Activated gamma-delta T cell treated with Interleukin-2 at 50 U/mL for 16 hours (primary cell): ENCODE measurements at places on chromosomes 16 and 17.
A peak's percentile ranks its signal among the peaks of the same experiment; 100 is the strongest.

DNA sequence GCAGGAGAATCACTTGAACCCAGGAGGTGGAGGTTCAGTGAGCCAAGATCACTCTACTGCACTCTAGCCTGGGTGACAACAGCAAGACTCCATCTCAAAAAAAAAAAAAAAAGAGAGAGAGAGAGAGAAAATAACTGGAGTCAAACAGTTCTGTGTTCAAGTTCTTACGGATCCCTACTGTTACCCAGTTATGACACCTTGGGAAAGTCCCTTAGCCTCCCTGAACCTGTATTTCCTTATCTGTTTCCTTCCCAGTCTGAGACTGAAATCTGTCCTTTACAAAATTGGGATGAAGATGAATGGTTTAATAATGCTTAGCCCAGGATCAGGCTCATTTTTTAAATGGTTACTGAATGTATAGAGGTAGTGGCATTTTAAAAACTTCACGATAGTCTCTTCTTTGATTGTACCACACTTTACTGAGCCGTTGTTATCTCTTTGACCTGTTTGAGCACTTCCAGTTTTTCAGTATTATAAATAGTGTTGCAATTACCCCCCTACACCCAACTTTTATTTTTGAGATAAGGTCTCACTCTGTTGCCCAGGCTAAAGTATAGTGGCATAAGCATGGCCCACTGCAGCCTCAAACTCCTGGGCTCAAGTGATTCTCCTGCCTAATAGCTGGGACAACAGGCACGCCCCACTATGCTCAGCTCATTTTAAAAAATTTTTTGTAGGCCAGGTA is 17.1 kb downstream of the ZNF768 start:
- DNase-seq, result no peak

GRCh38 chr17:5705876-5706576 is 121.7 kb upstream of the NLRP1 start:
- DNase-seq, result no peak

DNA sequence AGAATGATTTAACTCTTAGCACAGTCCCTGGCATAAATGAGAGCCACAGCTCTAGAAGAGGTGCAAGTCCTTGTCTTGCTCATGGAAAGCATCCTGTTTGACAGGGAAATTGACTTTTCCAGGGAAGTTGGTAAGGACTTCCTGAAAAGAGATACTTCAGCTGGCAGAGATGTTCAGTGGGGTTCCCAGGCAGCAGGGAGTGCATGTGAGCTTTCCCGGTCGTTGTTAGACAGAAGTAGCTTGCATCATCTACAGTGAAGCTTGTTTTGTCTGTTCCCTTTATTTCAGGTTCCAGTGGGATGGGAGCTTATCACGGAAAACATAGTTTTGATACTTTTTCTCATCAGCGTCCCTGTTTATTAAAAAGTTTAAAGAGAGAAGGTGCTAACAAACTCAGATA is 22.9 kb downstream of the ALDH3A2 start:
- DNase-seq, result no peak

- DNase-seq, result no peak
These were observed 45.4 kb downstream of the CDH1 start for GRCh38 chr16:68782198-68783174.

GRCh38 chr16:87305505-87306391 is 11.4 kb downstream of the C16orf95 start:
- no peak for DNase-seq

- no peak for DNase-seq
These were observed 77.0 kb downstream of the MRC2 start for GRCh38 chr17:62704381-62704971.

- no peak for DNase-seq
These were observed 131.4 kb upstream of the FOXF1 start for GRCh38 chr16:86378831-86379504.

DNA sequence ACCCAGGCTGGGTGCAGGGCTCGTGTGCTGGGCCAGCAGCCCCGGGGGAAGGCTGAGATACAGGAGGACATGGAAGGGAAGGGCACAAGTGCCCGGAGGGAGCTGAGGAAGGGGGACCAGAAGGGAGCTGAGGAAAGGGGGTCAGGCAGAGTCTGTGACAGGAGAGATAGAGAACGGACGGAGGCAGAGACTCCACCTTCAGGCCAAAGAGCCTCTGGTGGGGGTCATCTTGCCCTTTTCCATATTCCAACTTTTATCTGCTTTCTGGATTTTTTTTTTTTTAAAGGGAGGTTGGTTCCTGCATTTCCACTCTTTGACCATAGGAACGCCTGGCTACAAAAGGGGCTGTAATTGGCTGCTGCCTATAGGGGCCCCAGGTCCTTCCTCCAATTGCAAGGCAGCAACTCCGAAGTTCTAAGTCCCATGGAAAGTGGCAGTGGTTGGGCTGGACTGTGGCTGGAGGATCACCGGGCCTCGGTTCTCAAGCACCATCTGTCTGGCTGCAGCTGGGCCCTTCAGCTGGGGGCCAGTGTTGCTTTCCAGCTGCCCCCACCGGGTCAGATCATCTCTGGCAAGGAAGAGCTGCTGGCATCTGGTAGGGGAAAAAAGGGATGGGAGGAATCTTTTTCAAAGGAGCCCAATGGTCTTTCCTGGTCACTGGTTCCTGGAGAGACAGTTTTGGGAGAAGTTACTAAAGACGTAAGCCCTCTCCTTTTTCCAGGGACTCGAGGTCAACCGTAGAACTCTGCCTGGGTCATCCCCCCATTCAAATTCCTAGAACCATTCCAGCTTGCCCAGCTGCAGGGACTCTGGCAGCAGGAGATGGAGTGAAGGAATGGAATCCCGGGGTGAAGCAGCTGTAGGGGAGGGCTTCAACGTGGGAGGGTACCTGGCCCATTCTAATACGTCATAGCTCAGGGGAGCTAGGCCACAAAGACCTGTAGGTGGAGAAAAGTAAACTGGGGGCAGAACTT is 13.1 kb upstream of the MRPS23 start:
- no peak for DNase-seq

DNA sequence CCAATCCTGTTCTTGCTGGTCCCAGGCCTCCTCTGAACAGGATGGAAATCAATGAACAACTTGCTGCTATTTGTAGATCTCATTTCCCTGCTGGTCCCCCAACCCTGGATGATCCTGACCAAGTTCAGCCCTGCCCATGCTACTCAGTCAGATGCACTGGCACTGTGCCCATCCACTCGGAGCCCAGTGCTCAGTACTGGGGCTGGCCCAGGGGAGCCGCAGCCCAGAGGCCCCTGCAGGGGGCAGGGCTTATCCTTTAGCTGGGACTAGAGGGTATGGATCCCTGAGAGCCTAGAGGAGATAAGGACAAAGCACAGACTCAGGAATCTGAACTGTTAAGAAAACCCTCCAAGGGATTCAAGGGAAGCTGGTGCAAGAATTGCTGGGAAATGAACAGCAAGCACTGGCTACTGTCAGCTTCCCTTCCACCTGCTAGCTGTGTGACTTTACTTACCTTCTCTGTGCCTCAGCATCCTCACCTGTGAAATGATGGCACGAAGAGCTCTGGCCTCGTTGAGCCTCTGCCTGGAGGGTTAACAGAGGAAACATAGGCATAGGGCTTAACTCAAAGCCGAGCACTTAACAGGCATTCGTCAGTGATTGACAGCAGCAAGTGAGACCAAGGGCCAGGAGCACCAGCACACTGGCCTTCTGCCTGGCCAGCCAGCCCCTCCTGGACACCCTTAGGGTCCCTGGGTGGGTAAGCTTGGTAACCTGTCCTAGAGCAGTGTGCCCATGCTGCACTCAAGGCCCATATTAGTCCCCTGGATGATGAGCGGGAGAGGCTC is 29.8 kb upstream of the C1QL1 start:
- no peak for DNase-seq

DNA sequence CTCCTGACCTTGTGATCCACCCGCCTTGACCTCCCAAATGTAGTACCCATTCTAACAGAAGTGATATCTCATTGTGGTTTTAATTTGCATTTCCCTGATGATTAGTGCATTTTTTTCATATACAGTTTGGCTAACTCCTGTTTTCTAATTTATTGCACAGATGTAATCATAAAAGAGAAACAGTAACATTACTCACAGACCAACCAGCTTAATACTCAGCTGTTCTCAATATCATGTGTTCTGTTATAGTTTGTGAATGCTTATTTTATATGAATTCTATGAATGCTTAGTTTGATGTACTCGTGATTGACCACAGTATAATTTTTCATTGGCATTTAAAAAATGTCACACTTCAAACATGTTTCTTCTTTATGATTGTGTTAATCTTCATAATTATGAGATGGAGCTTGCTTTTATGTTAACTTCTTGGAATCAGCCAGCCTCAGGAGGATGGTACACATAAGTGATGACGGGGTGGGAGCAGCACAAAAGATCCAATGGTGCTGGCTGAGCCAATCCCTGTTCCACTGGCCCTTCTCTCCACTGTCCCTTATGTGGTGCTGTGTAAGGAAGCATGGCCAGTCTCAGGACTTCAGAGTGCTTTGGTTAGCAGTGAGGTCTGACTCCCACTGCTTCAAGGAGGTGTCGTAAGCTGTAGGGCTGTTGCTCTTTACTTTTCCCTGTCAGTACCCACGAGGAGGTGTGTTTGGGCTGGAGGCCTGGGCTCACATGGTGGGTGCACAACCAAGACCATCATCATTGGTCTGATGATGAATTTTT is 191.0 kb downstream of the SPECC1 start:
- no peak for DNase-seq

DNA sequence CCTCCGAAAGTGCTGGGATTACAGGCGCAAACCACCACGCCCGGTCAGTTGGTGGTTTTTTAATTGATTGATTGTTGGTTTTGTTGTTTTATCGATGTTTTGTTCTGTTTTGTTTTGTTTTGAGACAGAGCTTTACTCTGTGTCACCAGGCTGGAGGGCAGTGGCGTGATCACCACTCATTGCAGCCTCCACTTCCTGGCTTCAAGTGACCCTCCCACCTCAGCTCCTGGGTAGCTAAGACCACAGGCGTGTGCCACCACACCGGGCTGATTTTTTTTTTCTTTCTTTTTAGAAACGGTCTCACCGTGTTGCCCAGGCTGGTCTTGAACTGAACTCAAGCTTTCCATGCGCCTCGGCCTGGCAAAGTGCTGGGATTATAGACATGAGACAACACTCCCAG is 12.4 kb downstream of the FAM234A start:
- no peak for DNase-seq

DNA sequence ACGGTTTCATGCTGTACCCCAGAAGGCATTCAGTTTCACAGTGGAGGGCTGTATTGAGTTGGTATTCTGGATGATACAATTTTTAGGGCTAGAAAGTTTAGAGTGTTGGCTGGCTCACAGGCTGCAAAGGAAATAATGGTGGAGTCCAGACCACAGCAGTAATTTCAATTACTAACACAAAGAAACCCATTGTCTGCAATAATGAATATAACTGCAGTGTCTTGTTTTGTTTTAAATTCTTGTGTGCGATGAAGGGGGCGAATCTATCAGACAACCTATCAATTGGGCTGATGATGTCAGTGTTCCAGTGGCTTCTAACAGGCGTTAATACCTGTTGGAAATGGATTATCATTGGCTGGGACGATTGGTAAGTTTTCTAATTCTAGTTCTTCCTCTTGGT is 1.5 kb downstream of the SP2 start:
- DNase-seq, result no peak

GRCh38 chr16:1950047-1950446 is 4.4 kb downstream of the RPL3L start:
- no peak for DNase-seq

GRCh38 chr16:50774960-50775359 is 33.1 kb downstream of the CYLD start:
- DNase-seq, result no peak

DNA sequence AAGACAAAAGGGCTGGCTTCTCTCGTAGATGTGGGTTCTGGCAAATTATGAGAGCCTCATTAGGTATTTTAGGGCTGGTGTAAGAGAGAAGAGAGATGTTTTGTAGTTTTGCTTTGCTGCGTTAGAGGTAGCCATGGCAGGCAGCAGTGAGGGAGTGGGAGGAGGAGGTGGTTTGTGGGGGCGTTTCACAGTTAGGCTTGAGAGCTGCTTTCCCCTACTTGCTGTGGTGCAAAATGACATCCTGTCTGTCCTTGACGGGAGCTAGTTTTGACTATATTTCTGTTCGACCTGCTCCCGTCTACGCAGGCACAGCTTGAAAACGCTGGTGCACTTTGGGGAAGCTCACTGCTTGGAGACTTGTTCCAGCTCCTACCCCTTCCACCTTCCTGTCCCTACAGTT is 75.5 kb downstream of the SLC5A11 start:
- peak; percentile 31 for DNase-seq

- no peak for DNase-seq
These were observed 36.4 kb downstream of the CDR2 start for GRCh38 chr16:22337849-22338635.

GRCh38 chr17:82056729-82057621 is 5.3 kb downstream of the GPS1 start:
- DNase-seq, result no peak

DNA sequence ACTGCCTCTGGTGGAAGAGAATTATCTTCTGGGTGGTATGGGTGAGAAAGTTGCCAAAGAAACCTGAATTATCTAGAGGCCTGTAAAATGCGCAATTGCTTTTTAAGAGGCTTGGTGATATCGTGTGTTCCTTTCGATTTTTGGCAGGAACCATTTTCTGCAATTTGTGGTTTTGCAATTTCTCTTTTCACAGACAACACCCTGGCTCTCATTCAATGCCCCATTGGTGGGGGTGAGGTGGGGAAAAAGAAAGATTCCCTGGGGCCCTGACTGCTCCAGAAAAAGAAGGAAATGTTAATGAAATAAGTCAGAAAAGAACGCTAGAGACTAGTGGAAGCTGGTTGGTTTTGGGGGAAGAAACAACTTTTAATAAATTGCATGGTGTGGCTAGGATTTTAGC is 77.4 kb downstream of the ANKFN1 start:
- no peak for DNase-seq

DNA sequence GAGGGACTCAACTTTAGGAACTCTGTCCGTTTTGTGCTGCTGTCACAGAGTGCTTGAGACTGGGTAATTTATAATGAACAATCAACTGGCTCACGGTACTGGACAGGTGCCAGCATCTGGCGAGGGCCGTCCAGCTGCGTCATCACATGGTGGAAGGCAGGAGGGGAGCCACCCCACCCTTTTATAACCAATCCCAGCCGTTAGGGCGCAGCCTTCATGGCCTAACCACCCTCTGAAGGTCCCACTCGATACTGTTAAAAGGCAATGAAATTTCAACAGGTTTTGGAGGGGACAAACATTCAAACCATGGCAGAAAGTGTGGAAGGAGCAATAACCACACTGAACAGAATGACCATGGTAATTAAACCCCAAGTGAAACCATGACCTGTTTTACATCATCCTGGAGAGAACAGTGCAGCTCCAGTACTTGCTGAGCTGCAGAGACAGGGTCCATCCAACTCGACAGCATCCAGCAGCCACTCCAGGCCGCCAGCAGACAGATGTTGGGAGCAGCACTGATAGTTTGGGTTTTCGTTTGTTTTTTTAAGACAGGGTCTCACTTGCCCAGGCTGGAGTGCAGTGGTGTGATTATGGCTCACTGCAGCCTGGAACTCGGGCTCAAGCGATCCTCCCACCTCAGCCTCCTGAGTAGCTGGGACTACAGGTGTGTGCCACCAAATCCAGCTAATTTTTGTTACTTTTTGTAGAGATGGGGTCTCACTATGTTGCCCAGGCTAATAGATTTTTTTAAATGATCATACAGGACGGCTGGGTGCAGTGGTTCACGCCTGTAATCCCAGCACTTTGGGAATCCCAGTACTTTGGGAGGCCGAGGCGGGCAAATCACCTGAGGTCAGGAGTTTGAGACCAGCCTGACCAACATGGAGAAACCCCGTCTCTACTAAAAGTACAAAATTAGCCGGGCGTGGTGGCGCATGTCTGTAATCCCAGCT is 11.0 kb downstream of the CHMP6 start:
- DNase-seq, result no peak
